Right cardiac atrium (tissue), 5 donors: ENCODE measurements at places on chromosomes 13 and 19. TPM values are rescaled to one million over a fixed set of nuclear protein-coding genes. Genes with fewer than 3 reads are reported as not detected.

TECR gene
- 102 TPM for polyA plus RNA-seq

USE1 gene
- polyA plus RNA-seq, result 49.7 TPM

KLF1 gene
- not detected for polyA plus RNA-seq

DNA sequence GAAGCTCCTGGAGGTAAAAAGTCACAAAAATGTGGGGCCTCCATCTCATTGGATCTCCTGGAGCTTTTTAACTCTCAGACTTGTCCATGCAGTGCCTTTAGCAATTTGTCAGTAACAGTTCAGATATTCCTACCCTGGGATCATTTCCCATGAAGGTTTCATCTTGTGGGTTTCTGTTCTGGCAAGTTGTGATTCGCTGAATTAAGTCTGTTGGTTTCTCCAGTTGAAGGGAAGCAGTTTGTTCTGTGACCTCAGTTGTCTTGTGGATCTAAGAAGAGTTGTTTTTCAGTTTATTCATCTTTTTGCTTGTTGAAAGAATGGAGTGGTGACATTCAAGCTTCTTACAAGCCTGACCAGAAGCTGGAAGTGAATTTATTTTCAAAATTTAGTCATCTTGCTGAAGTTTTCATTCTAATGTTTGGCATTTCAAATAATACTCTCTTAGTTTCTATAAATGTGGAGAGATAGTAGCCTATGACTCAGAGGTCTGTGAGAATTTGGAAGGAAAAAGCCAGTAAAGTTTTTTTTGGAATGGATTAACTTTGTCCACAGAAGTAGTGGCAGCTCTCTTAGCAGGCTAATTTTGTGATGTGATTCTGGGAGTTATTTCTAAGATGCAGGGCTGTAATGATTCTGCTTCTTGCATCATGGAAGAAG lies 120.1 kb upstream of the CSNK1A1L start:
- DNase-seq, result no peak

- DNase-seq, result peak; percentile 70
These were observed 6.2 kb downstream of the CARD8 start for GRCh38 chr19:48249502-48250014.

DNA sequence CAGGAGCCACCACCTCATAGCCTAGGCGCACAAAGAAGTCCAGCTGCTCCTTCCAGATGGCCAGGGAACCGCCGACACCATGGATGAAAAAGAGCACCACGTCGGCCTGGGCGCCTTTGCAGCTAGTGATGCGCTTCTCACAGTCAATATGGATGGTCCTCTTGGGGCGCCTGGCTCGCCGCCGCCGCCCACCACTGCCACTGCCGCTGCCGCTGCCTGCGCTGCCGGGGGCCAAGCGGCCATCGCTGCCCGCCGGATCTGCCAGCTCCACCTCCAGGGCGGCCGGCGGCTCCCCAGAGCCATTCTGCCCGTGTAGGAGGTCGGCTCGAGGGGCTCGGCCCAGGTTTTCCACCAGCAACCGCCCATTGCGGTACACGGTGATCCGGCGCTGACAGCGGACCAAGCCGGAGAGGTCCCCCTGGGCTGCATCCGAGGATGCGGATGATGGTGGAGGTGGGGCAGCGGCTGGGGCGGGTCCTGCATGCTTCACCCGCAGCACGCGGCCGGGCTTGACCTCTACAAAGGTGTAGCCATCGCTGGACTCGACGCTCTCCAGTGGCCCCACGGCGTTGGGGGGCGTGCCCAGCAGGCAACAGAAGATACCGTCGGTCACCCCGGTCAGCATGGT lies 2.1 kb downstream of the ABHD8 start:
- no peak for DNase-seq

DNA sequence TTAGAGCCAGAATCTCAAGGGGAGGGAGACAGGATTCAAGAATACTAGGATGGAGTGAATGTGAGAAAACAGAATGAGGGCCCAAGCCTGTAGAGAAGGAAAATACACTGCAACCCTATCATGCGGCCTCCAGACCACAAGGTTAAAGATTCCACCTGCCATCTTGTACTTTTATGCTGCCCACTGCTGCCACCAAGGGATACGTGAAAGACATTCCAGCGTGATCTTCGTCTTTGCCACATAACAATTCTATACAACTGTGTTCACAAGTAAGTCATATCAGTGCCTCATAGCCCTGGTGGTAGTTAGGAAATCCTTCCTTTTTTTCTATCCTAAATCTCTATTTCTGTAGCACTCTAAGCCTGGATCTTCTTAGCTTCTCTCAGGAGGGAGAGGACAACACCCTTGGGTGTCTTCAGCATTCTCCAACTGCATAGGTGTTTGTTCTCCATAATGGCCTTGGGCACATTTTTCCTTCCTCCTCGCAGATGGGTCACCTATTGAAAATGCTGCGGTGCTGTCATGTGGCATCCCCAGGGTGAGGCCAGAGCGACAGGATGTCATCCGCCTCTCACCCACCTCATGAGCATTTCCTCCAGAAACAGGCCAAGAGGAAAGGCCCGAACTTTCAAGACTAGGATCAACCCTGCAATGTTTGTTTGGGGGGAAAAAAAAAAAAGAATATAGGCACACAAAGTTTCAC lies 13.6 kb downstream of the TPT1 start:
- no peak for DNase-seq

- no peak for DNase-seq
These were observed 85.3 kb upstream of the DOCK9 start for GRCh38 chr13:99063178-99063577.

DNA sequence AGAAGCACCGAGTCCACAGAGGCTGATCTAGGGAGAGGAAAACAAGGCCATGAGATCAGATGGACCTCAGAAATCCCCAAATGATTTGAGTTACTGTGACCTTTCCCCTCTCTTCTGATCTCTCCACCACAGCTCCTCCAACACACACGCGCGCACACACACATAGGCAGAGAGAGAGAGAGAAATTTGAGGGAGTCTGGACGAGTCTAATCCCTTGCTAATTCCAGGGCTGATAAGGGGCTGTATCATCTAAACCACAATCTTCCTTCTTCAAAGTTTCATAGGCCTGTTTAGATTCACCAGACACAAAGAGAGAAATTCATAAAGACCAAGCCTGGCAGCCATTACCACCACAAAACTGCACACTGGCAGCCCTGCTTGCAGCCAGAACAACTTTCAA lies 8.6 kb downstream of the ZFP82 start:
- no peak for DNase-seq
